NCI-H2171 (cell line): ENCODE measurements at places on chromosomes 3 and 15.

DNA sequence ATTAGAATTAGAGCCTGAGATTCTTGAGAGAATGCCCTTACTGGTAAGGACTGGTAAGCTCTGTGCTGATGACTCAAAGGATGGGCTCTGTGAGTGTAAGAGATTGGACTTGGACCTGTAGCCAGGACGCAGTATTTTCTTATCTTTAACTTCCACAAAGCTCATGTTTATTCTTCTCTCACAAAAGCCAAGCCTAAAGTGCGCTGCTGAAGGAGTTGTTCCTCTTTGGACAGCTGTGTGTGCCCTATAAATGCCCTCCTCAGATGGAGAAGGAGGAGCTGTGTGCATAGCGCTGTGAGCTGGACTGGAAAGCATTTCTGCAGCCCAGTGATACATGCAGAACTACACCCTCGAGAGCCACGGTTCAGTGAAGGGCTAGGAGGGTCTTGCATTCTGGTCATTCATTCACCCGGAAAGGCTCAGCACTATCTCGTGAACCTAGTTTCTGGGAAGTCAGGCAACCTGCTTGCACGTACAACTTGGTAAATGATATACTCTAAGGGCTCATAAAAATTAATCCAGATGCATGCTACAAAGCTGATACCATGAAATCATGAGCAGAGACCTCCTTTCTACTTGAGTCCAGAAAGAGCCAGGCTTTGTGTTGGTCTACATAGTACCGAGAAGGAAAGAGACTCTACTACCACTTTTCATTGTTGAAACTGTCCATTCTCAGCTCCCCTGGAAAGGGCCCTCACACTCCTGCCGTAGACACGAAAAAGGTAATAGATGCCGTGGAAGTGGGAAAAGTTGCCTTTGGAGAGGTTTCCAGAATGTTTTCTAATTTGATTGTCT is 103.0 kb upstream of the TBL1XR1 start:
- no peak for DNase-seq

DNA sequence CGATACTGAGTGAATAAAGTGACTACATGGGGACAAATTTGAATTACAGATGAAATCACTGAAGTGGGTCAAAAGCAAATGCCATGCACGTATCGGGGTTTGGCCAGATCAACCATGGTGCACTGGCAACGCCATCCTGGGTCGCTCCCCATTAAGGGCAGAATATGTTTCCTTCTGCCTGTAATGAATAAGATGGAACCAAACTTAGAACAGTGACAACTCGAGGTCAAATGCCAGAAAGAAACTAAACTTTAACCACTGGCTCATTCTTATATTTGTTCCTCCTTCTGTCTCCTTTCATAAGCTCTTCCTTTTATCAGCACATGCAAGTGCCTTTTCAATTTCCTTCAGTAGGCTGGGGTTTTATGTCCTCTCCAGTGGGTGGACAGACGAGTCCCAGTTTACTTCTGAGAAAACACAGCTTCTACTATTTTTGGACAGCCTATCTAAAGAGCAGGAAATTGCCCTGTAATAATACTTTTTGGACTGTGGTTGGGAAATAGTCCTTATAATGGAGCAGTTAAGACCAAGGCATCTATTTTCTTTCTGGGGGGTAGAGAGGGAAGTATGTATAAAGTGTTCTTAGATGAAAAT is 61.4 kb downstream of the WHAMM start:
- DNase-seq: no peak

GRCh38 chr15:85913461-85913860 is 118.7 kb upstream of the KLHL25 start:
- DNase-seq: peak; percentile 85

DNA sequence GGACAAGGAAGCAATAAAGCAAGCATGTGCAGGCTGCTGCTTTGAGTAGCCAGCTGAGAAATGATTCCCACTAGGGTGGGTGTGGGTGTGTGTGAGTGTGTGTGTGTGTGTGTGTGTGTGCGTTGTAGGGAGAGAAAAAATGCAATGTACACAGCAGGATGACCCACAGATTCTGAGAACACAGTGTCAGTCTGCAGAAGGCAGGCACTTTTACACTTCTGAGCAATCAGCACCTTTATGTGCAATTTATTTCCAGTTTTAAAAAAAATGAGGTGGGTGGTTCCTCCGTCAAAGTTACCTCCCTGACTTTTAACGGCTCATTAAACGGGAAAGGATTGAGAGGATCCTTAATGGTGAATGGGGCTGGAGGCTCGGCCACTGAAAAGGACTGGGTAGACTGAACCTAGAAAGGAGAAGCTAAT is 38.5 kb upstream of the LIPC start:
- no peak for DNase-seq

DNA sequence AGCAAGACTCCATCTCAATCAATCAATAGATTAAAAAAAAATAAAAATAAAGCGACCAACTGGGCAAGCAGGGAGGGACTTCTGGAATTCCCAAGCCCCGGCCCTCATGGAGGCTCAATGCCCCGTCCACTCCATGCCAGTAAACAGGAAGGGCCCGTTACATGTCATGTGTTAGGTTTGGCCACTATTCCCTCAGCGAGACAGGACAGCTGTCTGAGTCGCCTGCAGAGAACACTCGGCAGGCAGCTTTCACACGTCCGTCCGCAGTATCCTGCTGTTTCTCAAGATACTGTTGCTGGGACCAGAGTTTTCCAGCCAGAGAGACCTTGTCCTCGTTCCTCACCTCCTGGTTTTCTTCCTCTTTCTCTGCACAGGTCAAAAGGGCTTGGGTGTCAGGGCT is 18.0 kb downstream of the TMEM44 start:
- no peak for DNase-seq

GRCh38 chr3:192848371-192849233 is 69.1 kb downstream of the MB21D2 start:
- no peak for DNase-seq

DNA sequence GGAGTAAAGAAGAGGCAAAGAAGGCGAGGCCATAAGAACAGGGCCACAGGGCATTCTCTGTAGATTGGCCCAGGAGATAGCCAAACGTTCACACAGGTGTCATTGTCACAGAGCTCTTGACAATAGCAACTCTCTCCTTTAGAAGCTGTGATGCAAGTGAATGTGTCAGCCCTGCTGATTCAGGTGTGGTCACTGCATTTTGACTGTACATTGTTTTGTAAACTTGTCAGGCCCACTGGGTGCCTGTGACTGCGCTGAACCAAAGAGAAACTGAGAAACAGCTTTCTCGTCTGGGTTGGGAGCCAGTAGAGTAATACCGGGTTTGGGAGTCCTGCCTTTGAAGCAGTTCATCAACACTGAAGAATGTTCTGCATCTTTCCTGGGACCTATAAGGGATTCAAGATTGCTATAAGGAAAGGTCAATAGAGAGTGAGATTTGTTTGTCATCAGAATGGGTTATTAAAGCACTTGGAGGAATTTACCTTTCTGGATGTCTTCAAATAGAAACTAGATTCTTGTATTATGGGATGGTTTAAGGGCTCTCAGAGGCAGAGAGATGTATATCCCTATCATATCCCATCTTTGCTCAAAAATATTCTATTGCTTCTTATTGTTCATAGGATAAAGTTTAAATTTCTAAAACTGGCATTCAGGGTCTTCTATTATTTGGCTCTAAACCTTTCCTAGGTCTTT is 45.4 kb downstream of the TMEM45A start:
- DNase-seq: no peak

DNA sequence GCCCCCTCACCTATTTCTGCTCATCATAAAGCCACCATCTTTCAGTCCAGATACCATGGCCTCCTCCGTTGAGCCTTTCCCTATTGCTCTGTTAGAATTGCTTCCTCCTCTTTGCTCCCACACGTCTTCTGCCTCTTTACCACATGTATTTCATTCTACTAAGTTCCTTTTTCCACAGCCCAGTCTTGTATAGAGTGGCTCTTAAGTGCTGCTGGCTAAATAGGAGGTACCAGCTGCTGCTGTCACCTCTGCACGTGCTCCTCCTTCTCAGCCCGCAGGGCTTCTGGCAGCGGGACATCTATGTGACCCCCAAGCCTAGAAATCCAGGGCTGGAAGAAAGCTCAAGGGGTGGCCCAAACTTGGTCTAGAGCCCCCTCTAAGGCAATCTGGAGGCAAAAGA is 38.8 kb upstream of the PLXND1 start:
- no peak for DNase-seq

DNA sequence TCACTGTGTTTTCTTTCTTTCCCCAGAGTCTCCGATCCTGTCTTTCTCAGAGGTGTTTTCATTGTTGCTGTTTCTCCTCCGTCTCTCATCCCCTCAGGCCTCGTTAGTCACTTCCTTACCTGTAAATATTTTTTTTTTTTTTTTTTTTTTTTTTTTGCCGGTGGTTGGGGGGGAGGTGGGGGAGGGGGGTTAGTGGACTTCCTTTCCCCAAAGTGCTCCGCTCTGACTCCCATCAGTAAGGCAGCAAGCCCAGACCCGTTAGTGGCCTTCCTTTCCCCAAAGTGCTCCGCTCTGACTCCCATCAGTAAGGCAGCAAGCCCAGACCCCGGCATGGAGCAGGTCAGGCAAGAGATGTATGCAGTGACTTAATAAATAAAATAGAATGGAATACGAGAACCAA is 97.1 kb upstream of the TNFAIP8L3 start:
- DNase-seq: no peak
